ENCODE measurements at places on chromosomes 12 and 14.

GRCh38 chr14:92688434-92689375 lies 59.7 kb downstream of the LGMN start:
- DNase-seq: no peak

DNA sequence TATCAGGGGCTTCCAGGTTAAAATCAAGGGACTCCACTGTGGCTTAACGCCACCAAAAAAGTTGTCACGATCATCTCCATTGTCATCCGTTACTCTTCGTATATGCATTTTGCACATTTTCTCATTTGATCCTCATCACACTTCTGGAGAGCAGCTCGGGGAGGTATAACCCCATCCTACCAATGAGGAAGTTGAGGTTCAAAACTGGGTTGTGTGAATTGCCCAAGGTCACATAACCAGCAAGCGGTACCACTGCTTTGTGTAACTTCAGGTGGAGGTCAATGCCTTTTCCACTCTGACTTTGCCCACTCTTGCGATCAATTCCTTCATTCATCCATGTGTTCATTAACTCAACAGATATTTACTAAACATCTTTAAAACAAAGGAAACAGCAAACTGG lies 71.1 kb upstream of the CCND2 start:
- no peak for DNase-seq

- no peak for DNase-seq
These were observed 130.7 kb downstream of the OTOGL start for GRCh38 chr12:80230068-80230467.

DNA sequence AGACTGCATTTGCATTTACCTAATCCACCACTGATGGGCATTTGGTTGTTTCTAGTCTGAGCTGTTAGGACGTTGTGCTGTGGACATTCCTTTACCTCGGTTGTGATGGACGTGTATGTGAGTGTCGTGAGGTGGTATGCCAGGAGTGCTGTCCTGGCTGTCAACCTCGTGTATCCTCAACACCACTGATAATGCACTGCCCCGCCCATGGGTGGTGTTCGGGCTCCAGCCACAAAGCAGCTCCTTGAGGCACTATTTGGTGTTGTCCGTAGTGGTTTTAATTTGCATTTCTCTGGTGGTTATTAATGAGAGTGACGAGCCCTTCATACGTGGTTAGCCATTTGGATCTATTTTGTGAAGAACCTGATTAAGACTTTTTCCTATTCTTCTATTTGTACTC lies 87.6 kb downstream of the PPP2R5C start:
- DNase-seq: no peak

- no peak for DNase-seq
These were observed 6.6 kb downstream of the MAX start for GRCh38 chr14:65095633-65096205.

GRCh38 chr14:47526591-47527244 lies 148.7 kb downstream of the MDGA2 start:
- no peak for DNase-seq

GRCh38 chr12:75414671-75415070 lies 23.8 kb downstream of the GLIPR1L2 start:
- no peak for DNase-seq

DNA sequence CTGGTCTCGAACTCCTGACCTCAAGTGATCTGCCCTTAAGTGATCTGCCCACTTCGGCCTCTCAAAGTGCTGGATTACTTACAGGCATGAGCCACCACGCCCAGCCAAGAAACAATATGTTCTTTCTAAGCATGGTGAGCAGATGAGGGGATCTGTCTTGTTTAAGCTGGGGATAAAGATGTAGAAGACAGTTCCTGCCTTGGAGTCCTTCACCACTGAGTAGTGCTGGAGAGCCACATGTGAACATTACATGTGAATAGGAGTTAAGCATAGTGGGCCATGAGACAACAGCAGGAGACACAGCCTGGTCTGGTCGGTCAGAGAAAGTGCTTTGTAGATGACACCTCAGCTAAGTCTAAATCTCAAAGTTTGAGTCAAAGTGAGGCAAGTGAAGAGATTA lies 26.0 kb downstream of the TMBIM6 start:
- DNase-seq: no peak

GRCh38 chr12:57131896-57132744 lies 3.8 kb downstream of the LRP1 start:
- DNase-seq: no peak

GRCh38 chr12:85829391-85829790 lies 6.8 kb downstream of the RASSF9 start:
- no peak for DNase-seq

DNA sequence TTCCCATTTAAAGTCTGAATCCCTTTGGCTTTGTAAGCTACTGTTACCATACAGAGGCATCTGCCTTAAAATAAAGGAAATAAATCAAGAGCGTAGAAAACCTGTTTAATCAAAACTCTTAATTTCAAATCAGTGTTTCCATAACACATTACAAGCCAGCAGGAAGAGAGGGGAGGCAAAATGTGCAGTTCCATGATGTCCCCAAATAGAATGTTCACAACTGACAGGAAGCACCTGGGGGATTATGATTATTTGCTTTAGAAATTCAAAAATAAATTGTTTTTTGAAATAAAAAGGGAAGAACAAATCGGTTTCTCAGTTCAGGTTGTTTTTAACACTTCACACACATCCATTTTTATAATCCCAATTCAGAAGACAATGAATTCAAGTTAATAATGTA lies 21.4 kb downstream of the SOCS2 start:
- DNase-seq: no peak

DNA sequence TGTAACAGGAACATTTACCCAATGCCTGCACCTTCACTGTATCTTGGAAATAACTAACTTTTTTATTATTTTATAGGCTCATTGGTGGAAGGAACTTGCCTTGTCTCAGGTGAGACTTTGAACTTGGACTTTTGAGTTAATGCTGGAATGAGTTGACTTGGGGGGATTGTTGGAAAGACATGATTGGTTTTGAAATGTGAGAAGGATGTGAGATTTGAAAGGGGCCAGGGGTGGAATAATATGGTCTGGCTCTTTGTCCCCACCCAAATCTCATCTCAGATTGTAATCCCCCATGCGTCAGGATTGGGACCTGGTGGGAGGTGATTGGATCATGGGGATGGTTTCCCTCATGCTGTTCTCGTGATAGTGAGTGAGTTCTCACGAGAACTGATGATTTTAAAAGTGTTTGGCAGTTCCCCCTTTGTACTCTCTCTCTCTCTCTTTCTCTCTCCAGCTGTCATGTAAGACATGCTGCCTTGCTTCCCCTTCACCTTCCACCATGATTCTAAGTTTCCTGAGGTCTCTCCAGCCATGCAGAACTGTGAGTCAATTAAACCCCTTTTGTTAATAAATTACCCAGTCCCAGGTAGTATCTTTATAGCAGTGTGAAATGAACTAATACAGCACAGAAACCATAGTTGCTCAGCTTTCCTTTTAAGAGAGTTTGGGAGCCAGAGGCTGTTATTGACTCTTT lies 244.1 kb downstream of the BTG1 start:
- no peak for DNase-seq

DNA sequence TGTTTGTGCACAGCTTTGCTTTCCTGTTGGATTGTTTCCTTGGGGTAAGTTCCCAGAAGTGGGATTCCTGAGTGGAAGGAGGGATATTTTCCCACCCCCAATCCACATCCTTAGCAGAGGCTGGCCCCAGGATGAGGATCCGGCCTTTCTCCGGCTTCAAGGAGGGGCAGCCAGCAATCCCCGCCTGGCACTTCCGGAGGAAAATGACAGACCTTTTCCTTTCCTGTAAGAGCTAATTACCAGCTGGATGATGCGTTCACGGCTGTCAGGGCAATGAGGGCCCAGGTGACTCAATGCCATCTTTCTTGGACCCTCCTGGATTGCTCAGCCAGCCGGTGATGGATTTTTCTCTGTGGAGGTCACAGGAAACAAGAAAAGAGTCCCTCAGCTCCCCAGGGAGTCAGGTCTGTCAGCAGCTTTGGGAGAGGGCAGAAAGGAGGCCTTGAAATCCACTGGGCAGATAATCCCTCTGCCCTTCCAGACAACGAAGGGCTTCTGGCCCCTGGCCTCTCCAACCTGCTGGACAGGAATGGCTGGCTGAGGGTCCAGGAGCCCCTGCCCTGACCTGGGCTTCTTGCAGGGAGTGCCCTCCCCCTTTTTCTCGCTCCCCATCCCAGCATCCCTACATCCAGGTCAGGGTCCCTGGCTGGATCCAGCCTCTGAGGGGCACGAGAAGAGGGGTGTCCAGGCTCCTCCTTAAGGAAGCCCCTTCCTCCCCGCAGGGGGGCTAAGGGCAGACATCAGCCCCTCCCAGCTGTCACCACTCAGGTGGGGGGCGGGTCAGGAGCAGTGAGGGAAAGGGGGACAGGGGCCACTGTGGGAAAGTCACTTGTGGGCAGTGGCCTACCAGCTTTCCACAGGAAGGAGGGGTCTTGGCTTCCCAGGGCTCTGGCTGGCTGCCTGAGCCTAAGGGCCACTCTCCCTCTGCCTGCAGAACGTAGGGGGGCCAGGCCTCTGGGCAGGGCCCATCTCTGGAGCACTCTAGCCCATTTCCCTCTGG lies 16.1 kb upstream of the CCDC85C start:
- no peak for DNase-seq

- DNase-seq: no peak
These were observed 165.1 kb downstream of the MON2 start for GRCh38 chr12:62631471-62632410.

GRCh38 chr14:64221391-64222003 lies 72.7 kb downstream of the ESR2 start:
- DNase-seq: no peak

DNA sequence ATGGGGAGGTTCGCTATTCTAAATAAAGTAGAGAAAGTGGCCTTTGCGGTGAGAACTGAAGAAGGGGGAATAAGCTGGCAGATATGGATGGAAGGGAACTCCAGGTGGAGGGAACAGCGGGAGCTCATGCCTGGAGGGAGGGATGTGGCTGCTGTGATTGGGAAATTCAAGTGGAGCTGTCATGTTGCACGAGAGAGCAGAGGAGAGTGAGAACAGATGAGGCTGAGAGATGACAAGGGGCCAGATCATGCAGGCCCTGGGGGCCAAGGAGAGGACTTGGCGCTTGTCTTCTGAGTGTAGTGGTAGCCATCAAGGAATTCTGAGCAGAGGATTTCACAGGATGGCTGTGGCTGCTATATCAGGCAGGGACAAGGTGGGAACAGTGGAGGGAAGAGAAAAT lies 35.0 kb downstream of the TGFB3 start:
- DNase-seq: no peak

DNA sequence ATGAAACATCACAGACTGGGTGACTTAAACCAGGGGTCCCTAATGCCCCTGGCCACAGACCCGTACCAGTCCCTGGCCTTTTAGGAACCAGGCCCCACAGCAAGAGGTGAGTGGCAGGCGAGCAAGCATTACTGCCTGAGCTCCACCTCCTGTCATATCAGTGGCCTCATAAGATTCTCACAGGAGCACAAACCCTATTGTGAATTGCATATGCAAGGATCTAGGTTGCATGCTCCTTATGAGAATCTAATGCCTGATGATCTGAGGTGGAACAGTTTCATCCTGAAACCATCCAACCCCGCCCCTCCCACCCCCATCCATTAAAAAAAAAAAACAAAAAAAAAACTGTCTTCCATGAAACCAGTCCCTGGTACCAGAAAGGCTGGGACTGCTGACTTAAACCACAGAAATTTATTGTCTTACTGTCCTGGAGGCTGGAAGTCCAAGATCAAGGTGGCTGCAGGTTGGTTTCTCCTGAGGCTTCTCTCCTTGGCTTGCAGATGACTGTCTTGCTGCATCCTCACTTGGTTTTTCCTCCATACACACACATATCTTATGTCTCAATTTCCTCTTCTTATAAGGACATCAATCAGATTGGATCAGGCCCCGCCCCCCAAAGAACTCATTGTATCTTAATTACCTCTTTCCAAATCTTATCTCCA lies 235.9 kb downstream of the CHST11 start:
- no peak for DNase-seq

GRCh38 chr12:123833830-123834229 lies 71.7 kb downstream of the DNAH10 start:
- no peak for DNase-seq

DNA sequence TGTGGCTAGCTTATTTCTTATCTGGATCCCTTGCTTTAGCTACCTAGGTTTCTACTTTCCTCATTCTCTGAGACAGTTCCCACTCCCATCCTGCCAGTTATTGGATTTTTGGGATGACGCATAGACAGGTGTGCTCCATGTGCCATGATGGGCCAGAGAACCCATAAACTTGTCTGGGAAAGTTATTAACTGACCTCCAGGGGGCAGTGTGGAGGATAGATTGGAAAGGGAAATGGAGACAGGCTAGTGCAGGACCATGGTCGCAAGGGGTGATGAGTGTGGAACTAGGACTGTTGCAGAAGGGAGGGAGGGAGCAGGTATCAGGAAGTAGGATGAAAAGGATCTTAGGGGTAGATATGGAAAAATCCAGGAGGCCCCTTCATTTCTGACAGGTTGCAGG lies 80.3 kb downstream of the ESRRB start:
- no peak for DNase-seq

- no peak for DNase-seq
These were observed 499 bp upstream of the PRKAG1 start for GRCh38 chr12:49019120-49019430.

GRCh38 chr12:130815028-130815741 lies 23.9 kb downstream of the STX2 start:
- no peak for DNase-seq

DNA sequence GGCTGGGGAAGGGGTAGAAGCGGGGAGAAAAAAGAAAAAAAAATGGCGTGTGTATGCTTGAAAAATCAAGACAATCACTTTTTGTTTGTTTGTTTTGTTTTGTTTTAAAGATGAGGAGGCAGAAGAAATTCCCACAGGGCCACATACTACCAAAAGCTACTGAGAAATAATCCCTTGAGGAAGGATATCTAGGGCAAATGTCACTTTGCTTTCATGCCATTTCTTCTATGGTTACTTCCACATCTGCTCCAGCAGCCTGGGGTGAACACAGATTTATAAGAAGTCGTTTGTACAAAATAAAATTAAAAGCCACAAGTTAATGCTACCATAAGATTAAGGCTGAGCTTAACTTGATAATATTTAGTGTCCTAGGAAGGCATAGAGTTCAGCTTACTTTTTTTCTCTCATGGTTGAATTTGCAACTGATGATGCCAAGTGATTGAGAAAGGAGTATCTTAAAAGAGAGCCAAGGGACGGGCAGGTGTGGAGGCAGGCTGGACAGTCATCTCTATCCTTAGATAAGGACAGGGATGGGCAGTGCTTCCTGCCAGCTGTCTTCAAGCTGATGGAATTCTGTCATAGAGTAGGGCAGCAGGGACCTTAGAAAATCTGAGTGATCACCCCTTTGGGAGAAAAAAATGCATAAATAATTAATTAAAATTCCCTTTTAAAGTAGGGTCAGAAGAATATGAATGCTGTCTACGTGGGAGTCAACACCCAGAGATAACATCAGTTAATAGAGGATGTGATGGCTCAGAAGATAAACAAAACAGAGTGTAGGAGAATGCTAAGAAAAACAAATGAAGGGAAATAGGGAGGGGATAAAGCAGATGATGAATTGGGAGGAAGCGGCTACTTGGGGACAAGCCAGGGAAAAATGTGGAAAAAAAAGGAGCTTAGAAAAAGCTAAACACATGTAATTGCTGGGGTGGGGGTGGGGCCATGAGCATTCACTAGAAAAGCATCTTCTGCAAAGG lies 57.1 kb downstream of the DYRK2 start:
- no peak for DNase-seq

Measured in activated T-helper 1 cell treated with Interleukin-2 at 50 U/mL for 16 hours (primary cell).